T follicular helper cell (primary cell): ENCODE measurements at places on chromosomes 11 and 22.
A peak's percentile ranks its signal among the peaks of the same experiment; 100 is the strongest.

DNA sequence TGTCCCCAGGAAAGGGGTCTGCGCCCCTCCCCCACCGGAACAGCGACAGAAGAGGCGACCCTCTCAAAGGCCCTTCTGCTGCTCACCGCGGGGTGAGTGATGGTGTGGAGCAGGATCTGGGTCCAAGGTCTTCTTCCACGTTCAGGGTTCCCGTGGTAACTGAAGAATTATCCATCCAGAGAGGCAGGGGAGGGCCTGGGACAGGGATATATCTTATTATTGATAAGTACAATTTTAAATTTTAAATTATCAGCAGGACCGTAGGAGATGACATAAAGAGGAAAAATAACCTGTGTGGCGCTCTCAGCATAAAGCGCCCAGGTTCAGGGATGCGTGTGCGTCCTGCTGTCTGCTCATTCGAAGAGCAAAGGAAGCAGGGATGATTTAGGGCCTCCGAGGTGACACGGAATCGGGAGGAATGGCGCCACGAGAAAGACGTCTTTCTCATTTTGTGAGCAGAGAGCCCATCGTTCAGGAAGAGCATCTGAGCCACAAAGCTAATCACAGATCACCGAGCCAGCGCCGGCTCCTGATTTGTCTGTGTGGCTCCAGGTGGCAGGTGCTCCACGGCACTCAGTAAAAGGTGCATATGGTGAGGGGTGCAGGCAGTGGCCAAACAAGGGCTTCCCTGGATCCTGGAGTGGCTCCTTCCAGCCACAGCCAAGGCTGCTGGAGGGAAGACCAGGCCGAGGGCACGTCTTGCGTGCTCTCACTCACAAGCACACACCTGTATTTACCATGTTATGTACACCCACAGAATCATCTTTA lies 19.3 kb downstream of the KRTAP5-5 start:
- no peak for DNase-seq

GRCh38 chr11:69486773-69487291 lies 5.4 kb downstream of the LINC01488 start:
- DNase-seq, result no peak

DNA sequence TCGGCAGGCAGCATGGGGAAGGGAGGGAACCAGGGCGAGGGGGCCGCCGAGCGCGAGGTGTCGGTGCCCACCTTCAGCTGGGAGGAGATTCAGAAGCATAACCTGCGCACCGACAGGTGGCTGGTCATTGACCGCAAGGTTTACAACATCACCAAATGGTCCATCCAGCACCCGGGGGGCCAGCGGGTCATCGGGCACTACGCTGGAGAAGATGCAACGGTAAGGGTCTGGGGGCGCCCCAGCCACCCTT lies 204 bp downstream of the FADS2 start:
- DNase-seq, result no peak

DNA sequence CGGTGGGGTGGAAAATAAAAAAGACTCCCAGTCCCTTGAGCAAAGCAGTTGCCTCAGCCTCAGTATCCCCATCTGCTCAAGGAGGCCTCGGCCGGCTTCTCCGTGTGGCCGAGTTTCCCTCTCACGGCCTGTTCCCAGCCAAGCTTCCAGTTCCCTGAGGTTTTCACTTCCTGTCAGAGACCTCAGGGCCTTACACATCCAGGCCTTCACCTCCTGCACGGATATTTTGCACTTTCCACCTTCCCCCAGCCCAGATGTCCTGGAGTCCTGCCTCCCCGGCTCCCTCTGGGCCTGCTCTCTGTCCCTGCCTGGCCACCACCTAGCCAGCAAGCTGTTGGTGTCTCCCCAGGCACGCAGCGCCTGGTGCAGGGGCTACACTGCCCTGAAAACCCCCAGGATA lies 41.1 kb upstream of the CD82 start:
- no peak for DNase-seq

DNA sequence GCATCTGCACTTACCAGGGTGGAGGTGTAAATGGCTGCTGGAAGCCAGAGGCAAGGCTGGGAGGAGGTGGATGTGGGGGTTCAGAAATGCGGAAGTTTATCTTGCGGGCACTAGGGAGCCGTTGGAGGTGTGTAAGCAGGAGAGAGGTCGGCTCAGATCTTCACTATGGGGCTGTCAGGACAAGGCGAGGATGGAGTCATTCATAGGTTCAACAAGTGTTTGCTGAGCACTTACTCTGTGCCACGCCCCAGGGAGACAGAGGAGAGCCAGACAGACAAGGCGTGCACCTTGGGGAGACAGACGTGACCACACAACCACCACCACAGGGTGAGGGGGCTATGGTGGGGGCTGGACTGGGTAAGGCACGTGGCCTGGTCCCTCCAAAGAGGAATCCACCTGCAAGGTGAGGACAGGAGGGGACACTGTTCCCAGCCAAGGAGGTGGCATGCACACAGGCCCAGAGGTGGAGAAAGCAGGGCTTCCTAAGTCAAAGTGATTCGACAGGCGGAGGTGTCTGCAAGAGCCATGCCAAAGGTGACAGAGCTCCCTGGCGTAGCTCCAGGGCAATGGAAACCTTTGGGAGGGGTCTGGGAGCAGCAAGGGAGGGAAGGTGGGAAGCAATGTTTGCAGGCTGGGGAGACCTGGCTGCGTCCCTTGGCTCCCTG lies 30.8 kb upstream of the TCF20 start:
- DNase-seq, result no peak

DNA sequence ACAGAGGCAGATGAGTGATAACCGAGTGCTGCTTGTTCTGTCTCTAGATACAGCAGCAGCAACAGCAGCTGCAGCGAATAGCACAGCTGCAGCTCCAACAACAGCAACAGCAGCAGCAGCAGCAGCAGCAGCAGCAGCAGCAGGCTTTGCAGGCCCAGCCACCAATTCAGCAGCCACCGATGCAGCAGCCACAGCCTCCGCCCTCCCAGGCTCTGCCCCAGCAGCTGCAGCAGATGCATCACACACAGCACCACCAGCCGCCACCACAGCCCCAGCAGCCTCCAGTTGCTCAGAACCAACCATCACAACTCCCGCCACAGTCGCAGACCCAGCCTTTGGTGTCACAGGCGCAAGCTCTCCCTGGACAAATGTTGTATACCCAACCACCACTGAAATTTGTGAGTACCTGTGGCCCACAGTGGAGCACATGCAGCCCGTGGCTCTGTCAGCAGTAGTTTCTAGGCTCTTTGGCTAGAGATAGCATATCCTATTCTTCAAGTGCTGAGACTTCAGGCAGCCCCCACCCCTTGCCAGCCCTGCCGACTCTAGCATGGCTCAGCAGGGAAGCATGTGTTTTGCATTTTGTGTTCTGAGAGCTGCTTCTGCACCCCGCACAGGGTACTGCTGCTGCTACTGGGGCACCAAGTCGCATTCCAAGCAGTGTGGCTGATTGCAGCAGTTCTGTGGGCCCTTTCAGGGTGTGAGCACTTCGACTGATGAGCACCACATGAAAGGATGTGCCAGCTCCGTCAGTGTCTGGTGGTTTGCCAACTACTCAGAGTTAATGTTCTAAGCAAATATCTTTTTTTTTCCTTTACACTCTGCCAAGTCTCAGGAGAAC lies 59.2 kb downstream of the MED15 start:
- DNase-seq, result peak; percentile 72

GRCh38 chr11:68663482-68664010 lies 20.8 kb upstream of the GAL start:
- no peak for DNase-seq

DNA sequence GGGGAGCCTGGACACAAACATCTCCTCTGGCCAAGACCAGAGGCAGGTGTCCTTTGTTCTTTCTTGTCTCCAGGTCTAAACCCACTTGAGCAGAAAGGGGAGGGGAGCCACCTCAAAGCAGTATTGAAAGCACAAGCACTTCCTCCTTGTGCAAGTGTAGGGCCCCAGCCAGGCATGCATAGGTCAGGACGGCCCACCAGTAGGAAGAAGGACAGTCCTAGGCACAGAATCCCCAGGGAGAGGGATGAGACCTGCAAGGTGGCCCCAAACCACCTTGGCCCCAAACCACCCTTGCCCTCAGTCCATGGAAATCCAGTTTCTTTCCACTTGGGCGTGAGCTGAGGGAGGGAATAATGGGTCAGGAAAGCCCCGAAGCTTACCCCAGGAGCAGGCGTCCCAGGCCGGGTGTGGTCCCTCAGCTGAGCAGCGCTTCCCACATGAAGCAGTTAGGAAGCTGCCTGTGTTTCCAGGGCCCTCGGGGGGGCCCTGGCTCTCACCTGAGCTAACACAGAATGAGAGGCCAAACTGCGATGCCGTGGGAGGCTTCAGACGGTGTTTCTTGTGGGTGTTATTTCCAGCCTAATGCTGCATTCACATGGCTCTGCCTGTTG lies 20.4 kb upstream of the IGSF9B start:
- DNase-seq, result no peak

DNA sequence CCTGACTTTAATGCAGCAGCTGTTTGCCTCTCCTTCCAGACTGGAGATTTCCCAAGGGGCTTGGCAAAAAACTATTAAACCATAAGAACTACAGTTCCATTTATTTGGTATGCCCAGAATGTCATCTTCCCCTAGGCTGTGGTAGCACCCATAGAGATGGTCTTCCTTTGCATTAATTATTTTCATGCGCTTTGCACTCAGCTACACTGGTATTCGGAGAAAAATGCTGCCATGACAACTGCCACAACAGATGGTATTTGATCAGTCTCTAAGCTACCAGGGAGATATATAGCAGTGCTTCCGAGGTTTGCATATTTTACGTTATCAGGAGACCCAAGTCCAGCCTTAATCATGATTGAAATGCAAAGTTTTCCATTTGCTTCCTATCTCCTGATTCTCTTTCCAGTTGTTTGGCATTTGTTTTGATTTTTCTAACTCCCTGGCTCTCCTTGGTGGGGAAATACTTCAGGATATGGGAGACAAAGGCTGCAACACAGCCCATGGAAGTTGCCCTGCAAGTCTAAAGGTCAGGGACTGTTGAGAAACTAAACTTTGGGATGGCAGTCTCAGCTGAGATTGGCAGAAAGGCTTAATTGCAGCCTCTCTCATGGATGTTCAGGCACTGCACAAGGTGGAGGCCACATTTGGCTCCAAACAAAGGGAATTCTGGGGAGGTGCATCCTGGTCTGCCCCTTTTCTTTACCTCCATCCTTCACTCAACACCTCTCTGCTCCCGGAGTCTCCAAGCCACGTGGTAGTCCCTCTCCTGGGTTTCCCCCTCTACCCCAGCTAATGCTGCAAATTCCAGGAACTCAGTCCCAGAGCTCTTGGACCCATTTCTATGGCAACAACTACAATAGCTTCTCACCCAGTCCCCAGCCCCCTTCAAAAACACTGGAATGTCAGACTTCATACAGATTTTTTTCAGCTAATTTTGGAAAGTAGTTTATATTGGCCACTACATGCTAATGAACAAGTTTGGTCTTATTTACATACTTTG lies 151.8 kb downstream of the NAV2 start:
- no peak for DNase-seq

DNA sequence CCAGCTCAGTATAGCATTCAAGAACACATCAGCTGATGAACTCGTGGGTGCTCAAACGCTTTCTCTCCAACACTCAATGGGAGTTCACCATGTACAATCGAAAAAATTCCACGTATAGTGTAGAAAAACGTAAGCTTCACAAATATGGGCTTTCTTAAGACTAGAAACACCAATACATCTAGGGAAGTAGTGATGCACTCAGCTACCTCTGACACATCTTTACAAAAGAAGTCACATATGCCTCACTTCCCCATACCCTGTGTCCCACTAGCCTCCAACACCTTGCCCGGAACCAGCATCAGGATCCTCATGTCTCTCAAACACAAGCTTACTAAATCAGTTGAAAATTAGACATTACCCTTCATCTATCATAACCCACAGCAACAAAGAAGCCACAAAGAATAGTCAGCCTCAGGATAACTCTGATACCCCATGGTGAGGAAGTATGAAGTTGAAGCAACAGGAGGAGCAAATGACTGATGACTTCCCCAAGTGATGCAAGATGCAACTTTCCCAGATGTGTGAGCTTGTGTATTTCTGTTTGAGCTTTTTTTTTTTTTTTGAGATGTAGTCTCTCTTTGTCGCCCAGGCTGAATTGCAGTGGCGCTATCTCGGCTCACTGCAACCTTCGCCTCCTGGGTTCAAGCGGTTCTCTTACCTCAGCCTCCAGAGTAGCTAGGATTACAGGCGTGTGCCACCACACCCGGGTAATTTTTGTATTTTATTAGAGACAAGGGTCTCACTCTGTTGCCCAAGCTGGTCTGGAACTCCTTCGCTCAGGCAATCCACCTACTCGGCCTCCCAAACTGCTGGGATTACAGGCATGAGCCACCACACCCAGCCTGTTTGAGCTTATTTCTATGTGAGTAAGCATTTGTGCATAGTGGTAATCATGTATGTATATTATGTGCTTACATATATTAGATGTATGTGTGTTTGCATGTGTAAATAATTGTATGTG lies 8.5 kb upstream of the DENND5A start:
- DNase-seq, result no peak

DNA sequence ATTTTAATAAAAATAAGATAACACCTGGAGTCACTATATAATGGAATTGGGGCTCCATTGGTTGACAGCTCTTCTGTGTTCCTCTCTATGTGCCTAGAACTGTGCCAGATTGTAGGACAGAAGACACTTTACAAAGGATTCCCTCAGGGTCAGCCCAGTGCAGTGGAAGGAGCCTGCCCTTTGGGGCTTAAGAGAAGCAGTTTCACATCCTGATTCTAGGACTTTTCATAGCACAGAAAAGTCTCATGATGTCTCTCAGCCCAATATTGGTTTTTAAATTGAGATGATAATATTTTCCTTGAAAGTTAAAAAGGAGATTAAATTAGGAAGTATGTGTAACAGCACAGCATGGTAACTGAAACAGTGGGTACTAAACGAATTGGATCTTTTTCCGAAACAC lies 7.1 kb downstream of the PLAAT4 start:
- DNase-seq, result no peak

DNA sequence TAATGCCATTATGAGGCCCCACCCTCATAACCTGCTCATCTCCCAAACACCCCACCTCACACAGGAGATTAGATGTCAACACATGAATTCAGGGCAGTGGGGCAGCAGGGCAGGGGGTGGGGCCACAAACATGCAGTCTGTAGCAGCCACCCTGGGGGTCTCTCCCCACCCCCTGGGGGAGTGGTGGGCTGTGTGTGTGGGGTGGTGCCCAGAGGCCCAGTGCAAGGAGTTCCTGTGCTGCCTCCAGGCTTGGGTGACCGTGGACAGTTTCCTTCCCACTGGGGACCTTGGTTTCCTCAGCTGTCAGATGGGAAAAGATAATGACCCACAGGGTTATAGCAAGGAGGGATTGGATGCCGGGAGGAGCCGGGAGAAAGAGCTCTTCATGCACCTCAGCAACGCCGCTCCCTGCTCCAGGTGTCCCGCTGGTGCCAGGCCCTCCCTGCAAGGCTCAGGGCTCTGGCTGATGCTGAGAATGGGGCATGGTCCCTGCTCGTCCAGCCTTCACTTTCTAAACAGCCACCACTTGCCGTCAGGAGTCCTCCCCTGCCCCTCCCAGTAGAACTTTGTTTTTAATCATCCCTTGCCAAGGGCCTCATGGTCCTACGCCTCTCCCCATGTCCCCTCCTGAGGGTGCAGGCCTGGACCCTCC lies 2.0 kb upstream of the MRGPRF start:
- no peak for DNase-seq

DNA sequence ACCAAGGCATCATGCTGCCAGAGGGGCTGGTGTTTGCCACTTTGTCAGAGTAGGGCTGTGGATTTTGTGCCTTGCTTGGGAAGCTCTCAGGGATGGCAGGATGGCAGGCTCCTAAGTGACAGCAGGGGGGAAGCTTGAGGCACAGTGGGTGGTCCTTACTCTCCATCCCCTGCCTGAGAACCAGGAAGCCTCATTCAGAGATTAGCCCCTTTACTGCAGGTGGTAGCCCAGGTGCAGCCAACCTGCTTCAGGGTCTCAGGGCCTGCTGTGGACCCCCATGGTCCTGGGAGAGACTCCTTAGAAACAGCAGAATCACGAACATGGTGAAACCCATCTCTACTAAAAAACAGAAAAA lies 8.9 kb upstream of the ST3GAL4 start:
- no peak for DNase-seq
